ENCODE measurements at places on chromosomes 1 and 21.

- peak; percentile 38 for DNase-seq
These were observed 22.6 kb upstream of the RNF187 start for GRCh38 chr1:228464487-228464983.

DNA sequence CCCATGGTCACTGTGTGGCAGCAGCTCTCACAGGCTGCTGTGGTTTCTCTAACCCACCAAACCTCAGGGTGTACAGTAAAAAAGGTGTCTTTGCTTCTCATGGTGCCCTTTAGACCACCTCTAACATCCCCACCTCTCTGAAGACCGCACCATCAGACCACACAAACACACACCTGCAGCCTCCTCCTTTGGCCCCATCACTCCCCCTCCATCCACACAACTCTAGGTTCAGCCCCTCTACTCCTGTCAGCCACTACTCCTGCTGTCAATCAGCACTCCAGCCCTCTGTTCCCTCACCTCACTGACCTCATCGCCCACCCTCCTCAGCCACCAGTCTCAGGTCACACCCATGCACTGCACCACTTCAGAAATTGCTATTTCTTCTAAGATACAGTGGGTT lies 7.5 kb downstream of the ZNF692 start:
- DNase-seq: no peak

DNA sequence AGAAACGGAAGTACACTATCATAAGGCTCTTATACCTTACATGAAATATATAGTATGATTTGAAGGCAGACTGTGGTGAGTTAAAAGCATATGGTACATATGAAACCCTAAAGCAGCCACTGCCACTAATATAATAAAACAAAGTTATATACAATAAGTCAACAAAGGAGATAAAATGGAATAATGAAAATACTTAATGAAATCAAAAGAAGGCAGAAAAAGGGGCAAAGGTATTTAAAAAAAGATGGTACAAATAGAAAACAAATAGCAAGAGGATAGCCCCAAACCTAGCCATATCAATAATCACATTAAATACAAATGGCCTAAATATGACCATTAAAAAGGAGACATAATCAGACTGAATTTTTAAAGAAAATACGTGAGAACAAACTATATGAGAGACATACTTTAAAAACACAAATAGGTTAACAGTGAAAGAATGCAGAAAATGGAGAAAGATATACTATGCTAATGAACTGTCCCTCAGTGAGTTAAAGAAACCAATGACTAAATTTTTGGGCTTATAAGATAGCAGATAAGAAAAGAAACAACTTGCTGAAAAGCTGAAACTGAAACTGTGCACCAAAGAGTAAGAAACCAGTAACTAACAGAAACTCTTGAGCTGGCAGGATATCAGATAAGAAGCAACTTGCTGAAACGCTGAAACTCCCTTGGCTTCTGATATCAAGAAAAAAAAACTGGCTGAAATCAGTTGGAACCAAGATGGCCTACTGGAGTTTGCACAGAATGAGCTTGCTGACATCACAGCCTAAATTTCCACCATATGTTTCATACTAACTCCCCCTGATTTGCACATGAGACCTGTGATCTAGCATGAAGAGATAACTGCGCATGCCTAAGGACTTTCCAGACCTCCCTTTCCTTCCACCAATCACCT lies 44.3 kb upstream of the IL10 start:
- no peak for DNase-seq

- DNase-seq: no peak
These were observed 46.5 kb downstream of the PSMG1 start for GRCh38 chr21:39136711-39137110.

DNA sequence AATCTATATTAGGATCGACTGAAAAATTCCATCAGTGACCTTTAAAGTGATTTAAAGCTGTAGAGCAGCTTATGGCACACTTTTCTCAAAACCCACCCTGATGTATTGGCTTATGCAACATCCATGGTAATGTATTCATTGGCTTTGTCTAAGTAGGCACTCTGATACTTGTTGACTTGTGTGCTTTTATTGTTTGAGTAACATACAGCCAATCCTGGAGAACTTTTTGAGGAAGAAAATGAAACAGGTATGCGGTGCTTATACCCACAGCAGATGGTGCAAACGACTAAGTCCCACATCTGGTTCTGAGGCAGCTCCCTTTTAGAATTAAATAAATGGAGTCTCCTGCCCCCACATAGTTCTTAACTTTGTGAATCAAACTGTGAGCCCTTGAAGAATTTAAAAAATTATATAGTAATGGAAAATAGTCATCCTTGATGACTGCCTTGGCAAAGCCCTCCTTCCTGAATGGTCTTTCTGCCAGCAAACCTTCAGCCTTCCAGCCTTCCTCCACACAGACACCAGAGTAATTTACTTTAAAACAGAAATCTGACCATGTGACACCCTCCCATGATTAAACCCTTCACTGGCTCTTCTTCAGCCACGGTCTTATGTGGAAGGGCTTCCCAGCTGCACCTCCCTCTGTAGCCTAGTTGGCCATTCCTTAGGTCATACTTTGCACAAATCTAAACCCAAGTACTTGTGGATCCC lies 116.0 kb downstream of the BCAR3 start:
- DNase-seq: no peak

- peak; percentile 46 for DNase-seq
These were observed 49.8 kb downstream of the LDLRAD2 start for GRCh38 chr1:21861602-21862429.

GRCh38 chr1:103941086-103941485 lies 191.4 kb downstream of the AMY1C start:
- DNase-seq: no peak

GRCh38 chr1:84703431-84703830 lies 13.2 kb upstream of the SSX2IP start:
- no peak for DNase-seq

DNA sequence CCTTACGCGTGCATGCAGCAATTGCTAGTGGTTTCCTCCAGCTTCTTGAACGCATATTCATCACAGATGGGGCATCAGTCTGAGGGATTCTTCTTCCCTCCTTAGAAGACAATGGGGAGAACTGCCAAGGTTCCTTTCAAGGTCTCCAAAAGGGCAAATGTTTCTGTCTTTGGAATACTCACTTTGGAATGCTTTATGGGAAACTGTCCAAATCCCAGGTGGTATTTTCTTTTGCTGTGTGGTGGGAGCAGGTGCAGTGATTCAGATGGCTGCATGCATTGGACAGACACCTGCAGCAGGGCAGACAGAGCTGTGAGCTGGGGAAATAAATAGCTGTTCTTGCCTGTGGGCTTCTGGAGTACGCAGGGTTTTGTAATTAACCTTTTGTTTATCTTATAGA lies 40.5 kb downstream of the URB2 start:
- no peak for DNase-seq

DNA sequence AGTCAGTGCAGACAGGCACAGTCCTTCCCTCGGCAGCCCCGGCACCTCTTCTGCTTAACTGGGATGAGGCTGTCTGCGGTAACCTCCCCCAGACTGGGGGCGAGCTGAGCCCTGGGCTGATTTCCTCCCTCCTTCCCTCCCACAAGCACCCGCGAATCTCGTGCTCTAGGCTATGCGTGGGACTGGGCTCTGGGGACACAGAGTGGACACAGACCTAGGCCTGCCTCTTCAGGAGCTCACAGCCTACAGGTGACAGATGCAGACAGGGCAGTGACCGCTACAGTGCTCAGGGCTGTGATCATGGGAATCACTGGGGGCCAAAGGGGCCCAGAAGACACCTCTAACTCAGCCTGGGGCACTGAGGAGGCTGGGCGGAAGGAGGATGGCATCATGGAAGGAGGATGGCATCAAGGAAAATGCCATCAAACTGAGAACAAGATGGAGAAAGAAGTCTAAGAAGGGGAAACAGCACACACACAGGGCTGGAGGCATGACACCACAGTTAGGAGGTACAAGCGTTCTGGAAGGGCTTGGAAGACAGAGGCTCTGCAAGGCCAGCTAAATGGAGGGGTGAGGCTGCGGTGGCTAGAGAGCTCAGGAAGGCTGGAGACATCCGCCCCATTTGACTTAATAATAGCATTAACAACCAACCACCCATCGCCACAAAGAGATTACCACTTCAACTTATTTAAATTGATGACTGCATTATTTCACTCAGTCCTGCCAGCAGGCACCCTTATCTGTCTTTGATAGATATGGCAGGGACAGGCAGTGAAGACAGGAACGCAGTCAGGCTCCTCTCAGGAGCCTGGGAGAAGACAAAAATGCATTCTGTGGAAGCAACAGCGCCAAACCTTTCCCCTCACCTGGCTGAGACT lies 4.2 kb downstream of the TTC39A start:
- no peak for DNase-seq

- DNase-seq: no peak
These were observed 78.7 kb upstream of the RUNX1 start for GRCh38 chr21:35127851-35128250.

- DNase-seq: no peak
These were observed 40.7 kb upstream of the C1orf185 start for GRCh38 chr1:51061231-51061918.

DNA sequence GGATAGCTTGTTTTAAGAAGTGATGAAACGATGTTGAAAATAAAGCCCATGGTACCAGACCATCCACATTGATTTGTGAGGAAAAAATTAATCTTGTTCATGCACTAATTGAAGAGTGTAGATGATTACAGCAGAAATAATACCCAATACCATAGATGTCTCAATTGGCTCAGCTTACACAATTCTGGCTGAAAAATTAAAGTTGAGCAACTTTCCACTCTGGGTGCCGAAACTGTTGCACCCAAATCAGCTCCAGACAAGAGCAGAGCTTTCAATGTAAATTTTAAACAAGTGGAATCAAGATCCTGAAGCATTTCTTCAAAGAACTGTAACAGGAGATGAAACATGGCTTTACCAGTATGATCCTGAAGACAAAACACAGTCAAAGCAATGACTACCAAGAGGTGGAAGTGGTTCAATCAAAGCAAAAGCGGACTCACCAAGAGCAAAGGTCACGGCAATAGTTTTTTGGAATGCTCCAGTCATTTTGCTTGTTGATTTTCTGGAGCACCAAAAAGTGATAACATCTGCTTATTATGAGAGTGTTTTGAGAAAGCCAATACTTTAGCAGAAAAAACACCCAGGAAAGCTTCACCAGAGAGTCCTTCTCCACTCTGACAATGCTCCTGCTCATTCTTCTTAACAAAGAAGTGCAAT lies 16.1 kb upstream of the KCNA3 start:
- no peak for DNase-seq

GRCh38 chr1:32438136-32438535 lies 26.7 kb upstream of the ZBTB8B start:
- DNase-seq: no peak

Data from amniotic stem cell (primary cell).